Stimulated activated CD8-positive, alpha-beta memory T cell treated with anti-CD3 and anti-CD28 coated beads, Interleukin-2, amount 100 ng/mL, for 1 hour (primary cell): ENCODE measurements at places on chromosomes 6 and 20.

- no peak for DNase-seq
Observed at GRCh38 chr20:20894280-20894679, 181.8 kb upstream of the RALGAPA2 start.

- no peak for DNase-seq
Observed at GRCh38 chr6:2230659-2231277, 14.6 kb downstream of the GMDS start.

GRCh38 chr6:42971746-42972327, 7.1 kb downstream of the PEX6 start:
- DNase-seq, result no peak

GRCh38 chr20:48395816-48396546, 431.8 kb downstream of the PREX1 start:
- no peak for DNase-seq

DNA sequence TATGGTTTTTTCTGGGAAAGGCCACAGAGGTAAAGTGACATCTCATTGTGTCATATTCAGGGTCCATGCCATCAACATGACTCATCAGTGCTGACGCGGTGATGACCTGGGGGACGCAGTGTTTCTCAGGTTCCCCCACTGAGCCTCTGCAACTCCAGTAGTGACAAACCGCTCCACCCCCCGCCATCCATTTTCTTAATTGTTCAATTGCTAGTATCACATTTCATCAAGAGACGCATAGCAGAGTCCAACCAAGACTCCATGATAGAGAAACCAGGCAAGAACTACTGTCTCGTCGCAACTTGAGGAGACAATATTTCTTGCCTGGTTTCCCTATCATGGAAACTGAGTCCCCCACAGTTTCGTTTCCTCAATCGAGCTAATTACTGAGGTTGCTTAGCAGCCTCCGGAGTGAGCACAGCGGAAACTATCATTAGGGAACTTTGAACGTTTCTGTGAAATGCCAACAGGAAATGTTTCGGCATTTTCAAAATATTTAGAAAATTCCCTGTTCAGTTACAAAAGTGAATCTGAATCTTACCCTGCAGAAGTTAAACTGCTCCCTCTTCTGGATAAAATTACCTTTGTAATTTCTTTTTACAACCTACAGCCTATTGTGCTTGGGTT, 12.2 kb upstream of the SERPINB1 start:
- DNase-seq, result peak; percentile 60

DNA sequence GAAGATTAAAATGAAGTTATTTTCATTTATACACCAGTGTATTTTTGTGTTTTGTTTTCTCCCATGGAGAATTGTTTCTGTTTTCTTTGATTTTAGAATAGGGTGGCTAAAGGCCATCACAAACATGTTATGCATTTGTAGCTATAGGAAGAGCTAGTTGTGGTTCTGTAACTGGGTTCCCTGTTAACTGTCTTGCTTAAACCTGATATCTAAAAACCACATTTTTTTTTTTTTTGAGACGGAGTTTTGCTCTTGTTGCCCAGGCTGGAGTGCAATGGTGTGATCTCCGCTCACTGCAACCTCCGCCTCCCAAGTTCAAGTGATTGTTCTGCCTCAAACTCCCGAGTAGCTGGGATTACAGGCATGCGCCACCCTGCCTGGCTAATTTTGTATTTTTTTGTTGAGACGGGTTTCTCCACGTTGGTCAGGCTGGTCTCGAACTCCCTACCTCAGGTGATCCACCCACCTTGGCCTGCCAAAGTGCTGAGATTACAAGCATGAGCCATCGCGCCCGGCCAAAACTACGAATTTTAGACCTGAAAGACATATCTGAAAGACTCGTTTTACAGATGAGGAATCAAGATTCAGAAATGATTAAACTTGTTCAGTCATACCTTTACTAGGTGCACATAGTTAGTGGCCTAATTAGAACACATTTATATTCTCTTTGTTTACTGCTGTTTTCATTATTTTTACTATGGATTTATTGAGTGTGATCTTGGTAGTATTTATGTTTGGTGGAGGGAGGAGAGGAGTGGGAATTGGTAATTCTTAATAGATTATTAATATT, 18.0 kb downstream of the SCAF8 start:
- DNase-seq, result no peak
